Mesothelial cell of epicardium (in vitro differentiated cells): ENCODE measurements at places on chromosomes 16 and 17. TPM values are rescaled to one million over a fixed set of nuclear protein-coding genes. Genes with fewer than 3 reads are reported as not detected.

DNA sequence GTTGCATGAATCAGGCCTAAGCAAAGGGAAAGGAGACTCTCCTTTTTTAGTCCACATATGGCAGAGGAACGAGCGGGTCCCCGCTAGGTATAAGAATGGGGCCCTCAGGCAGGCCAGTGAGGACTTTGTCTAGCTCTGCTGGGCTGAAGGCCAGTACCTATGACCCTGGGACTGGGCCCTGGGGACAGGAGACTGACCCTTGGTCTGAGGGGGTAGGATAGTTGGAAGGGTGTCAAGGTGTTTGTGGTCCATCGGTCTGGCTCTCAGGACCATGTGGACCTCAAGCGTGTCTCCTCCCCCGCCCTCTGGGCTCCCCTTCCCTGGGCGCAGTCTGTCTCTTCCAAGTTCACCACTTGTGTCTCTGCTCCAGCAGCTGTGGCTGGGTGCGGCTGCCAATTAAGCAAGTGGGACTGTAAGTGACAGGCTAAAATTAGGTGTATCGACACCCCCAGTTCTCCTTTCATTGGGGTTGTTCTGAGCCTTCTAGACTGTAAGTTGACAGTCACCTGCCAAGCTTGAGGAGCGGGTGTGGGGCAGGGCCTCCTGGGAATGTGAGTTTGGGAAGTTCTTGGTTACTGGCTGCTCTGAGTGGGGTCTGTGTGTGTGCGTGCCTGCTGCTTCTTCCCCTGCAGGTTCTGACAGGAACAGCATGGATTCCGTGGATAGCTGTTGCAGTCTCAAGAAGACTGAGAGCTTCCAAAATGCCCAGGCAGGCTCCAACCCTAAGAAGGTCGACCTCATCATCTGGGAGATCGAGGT lies 24.5 kb downstream of the AKAP1 start:
- no peak for DNase-seq
- H3K36me3 ChIP-seq, result peaks cover 16% of the 10 kb centered on the region
- no peak overlapping the region for H3K4me3 ChIP-seq
- H3K4me1 ChIP-seq, result peaks cover 13% of the 10 kb centered on the region
- H3K27me3 ChIP-seq, result no peaks in the 10 kb centered on the region
- no peak overlapping the region for H3K27ac ChIP-seq

Gene RNF222
- not detected in 3 replicates for total RNA-seq

DNA sequence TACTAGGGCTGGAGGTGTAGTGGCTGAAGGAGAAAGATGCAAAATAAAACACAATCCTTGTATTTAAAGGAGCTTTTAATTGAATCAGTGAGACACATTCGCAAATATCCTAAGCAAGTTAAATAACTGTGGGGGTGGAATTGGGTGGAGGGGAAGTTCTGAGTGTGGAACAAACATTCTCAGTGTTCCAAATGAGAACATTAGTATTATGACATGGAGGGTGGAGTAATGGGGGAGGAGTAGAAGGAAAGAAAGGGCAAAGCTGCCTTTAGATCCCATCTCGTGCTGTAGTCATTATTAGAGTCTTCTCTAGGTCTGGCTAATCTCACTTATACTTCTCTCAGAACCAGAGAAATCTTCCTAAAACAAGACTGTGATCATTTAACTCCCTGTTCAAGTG lies 169.7 kb downstream of the ANKFN1 start:
- DNase-seq, result no peak
- H3K36me3 ChIP-seq, result no peaks in the 10 kb centered on the region
- peaks cover 55% of the 10 kb centered on the region for H3K27me3 ChIP-seq
- H3K4me3 ChIP-seq, result no peak overlapping the region
- no peak overlapping the region for H3K27ac ChIP-seq

DNA sequence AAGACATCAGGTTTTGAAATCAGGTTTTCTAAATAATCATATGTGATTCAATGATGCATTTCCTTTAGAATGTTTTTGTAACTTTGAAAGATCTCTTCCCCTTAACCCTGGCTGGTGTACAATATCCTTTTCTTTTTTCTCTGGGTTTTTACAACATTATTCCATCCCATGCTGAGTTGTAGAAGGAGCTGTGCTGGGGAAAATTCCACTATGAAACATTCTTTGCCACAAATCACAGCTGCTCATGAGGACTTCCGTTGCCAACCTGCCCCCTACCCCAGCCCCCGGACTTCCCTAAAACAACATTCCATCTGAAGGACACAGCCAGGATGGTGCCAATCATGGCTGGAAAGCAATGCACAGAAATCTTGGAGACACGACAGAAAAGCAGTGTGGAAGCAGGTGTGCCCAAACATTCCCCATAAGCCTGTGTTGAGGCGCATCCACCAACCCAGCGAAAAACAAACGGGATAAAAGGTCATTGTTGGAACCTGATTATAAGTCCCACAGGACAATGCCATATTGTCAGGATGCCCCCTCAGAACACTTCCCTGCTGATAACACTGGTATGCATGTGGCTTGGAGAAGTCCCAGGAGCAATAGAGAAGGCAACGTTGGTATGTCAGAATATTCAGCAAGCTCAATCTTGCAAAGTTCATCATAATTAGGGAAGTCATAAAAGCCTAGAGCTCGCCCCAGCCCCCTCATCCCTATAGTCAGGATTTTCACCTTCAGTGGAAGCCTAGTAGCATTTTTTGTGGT lies 475.0 kb downstream of the HS3ST3B1 start:
- no peaks in the 10 kb centered on the region for H3K27me3 ChIP-seq
- H3K4me1 ChIP-seq, result peaks cover 49% of the 10 kb centered on the region
- H3K27ac ChIP-seq, result peak overlapping the region; percentile 51
- H3K4me3 ChIP-seq, result no peak overlapping the region

Gene PRSS53
- total RNA-seq, result 4.0 to 4.9 TPM (median 4.5 TPM) in 3 replicates

DNA sequence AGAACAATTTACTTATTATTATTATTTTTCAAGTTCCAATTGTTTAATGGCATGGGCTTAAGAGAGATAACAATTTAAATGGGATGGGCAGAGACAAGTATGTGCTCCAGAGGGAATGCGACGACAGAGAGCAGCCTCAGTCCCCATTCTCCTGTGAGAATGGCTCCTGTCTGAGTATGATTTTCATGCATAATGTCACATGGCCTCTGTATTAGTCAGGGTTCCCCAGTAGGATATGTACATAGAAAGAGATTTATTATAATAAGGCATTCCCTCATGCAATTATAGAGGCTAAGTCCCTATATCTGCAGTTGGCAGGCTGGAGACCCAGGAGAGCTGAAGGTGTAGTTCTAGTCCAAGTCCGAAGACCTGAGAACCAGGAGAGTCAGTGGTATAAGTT lies 22.9 kb upstream of the NKD1 start:
- H3K4me3 ChIP-seq, result no peak overlapping the region
- H3K4me1 ChIP-seq, result peaks cover 29% of the 10 kb centered on the region
- no peak for DNase-seq
- H3K27ac ChIP-seq, result no peak overlapping the region

Gene MIEN1
- 35.3 to 35.9 TPM (median 35.3 TPM) in 3 replicates for total RNA-seq

DNA sequence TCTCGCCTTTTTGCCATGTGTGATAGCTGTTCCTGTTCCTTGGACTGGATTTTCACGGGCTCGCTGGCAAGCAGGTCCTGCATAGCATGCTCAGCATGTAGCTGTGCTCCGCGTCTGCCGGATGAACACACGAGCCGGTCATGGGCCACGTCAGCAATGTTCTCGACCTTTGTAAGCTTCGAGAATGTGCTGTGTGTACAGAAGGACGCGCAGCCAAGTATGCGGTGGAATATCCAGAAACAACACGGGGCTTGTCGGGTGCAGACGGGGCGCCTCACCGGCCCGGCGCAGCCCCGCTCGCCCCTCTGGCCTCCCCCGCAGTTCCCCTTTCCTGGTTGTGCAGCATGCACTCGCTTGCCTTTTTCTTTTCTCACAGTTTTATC lies 42.2 kb downstream of the RPTOR start:
- peaks cover 14% of the 10 kb centered on the region for H3K4me1 ChIP-seq
- H3K27me3 ChIP-seq, result no peaks in the 10 kb centered on the region
- no peak for DNase-seq
- no peak overlapping the region for H3K4me3 ChIP-seq
- peaks cover 3% of the 10 kb centered on the region for H3K36me3 ChIP-seq

Gene ST6GALNAC1
- 1.3 to 1.5 TPM (median 1.4 TPM) in 3 replicates for total RNA-seq

Gene RHBDF1
- total RNA-seq, result 73.5 to 81.2 TPM (median 73.5 TPM) in 3 replicates

Gene ZNF624
- total RNA-seq, result 11.3 to 11.7 TPM (median 11.7 TPM) in 3 replicates

Gene OTOP2
- total RNA-seq, result not detected in 3 replicates

DNA sequence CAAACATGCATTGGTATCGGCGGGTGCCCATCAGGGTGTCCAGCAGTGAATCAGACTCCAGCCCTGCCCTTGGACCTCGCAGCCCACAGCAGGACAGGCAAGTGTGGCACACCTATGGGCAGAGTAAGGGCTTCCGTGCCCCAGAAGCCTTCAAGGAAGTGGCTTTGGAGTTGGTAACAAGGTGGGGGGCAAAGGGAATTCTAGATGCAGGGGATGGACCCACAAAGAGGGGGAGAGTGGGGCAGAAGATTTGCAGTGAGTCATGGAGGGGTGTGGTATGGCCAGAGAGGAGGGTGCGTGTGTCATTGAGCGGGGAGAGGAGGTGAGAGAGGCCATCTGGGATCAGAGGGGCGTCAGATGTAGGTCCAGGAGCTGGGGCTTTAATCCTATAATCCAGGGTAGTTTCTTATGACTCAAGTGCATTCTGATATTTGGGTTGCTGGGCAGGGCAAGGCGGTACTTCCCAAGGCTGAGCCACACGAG lies 8.5 kb upstream of the SPNS2 start:
- H3K4me1 ChIP-seq, result peaks cover 16% of the 10 kb centered on the region
- no peak for DNase-seq
- no peaks in the 10 kb centered on the region for H3K36me3 ChIP-seq

- no peak overlapping the region for H3K4me3 ChIP-seq
- H3K36me3 ChIP-seq, result no peaks in the 10 kb centered on the region
- H3K27me3 ChIP-seq, result no peaks in the 10 kb centered on the region
- H3K27ac ChIP-seq, result no peak overlapping the region
- DNase-seq, result no peak
These were observed 198.4 kb upstream of the SOX9 start for GRCh38 chr17:71922439-71922838.

- no peak for DNase-seq
- H3K4me1 ChIP-seq, result peaks cover 11% of the 10 kb centered on the region
- no peaks in the 10 kb centered on the region for H3K27me3 ChIP-seq
- H3K36me3 ChIP-seq, result peaks cover 12% of the 10 kb centered on the region
These were observed 7.2 kb downstream of the TP53I13 start for GRCh38 chr17:29575511-29576213.

Gene RPH3AL
- total RNA-seq, result 13.6 to 16.9 TPM (median 15.4 TPM) in 3 replicates

DNA sequence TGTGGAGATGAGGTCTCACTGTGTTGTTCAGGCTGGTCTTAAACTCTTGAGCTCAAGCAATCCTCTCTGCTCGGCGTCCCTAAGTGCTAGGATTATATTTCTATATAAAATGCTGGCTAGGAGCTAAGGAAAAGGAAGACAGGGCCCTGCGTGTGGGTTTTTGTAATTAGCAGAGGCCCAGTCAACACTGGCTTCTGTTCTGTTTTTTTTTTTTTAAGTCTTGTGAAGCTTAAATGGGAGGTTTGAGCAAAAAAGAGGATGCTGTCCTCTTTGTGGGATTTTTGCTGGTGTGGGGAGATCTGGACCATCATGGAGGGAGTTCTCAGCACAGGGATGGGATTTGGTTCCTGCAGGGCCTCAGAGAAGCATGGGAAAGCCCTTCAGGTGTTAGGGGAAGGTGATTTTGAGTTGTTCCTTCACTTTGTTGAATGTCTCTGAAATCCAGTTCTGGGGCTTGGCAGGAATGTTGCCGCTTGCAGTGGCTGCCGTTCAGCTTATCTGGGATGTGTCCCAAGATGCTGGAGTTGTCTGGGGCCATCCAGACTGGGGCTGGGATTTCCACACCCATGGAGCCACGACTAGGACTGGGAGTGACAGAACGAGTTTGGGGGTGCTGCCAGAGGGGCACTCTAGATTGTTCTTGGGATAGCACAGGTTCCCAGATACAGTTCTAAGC lies 4.2 kb downstream of the PYCARD start:
- DNase-seq, result no peak
- no peak overlapping the region for H3K4me3 ChIP-seq
- peaks cover 29% of the 10 kb centered on the region for H3K36me3 ChIP-seq
- H3K27me3 ChIP-seq, result peaks cover 21% of the 10 kb centered on the region

DNA sequence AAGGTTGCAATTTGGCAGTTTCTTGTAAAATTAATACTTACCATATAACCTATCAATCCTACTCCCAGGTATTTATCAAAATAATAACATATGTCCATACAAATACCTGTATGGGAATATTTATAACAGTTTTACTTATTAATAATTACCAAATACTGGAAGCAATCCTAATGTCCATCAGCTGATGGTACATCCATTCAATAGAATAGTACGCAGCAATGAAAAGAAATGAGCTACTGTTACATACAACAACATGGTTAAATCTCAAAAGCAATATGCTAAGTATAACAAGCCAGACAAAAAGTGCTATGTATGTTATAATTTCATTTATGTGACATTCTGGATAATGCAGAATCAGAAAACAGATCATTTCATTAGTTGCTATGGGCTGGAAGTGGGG lies 1.2 kb downstream of the HYDIN start:
- H3K27me3 ChIP-seq, result peaks cover 21% of the 10 kb centered on the region
- H3K4me3 ChIP-seq, result peak overlapping the region; percentile 72
- DNase-seq, result no peak
- H3K4me1 ChIP-seq, result peaks cover 6% of the 10 kb centered on the region
- peaks cover 1% of the 10 kb centered on the region for H3K36me3 ChIP-seq
- no peak overlapping the region for H3K27ac ChIP-seq

- H3K27ac ChIP-seq, result peak overlapping the region; percentile 86
- H3K27me3 ChIP-seq, result no peaks in the 10 kb centered on the region
- no peak for DNase-seq
- no peaks in the 10 kb centered on the region for H3K36me3 ChIP-seq
These were observed 681 bp downstream of the CALCOCO2 start for GRCh38 chr17:48831549-48831883.

DNA sequence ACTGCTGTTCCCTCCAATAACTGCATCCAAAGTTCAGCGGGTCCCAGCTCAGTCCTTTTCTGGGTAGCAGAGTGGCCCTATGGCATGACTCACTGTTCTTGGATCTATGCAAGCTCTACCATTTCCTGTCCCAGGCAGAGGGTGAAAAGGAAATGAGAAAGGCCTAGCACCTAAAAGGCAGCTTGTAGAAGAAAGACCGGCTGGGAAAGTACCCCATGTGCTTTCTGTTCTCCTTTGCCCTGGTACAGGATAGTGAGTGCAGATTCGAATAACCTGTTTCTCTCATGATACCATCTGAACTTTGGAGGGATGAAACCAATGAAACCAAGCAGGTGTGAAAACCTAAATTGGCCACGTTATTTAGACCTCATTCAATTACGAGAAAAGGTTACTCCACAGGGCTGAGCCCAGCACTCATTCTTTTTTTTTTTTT lies 12.7 kb upstream of the HASPIN start:
- H3K27me3 ChIP-seq, result no peaks in the 10 kb centered on the region
- H3K36me3 ChIP-seq, result peaks cover 10% of the 10 kb centered on the region
- no peaks in the 10 kb centered on the region for H3K4me1 ChIP-seq
- DNase-seq, result no peak
- no peak overlapping the region for H3K4me3 ChIP-seq

GRCh38 chr17:43025290-43025657 lies 243 bp downstream of the RND2 start:
- no peak for DNase-seq
- H3K27me3 ChIP-seq, result no peaks in the 10 kb centered on the region
- peaks cover 18% of the 10 kb centered on the region for H3K4me1 ChIP-seq
- peak overlapping the region; percentile 72 for H3K27ac ChIP-seq
- peak overlapping the region; percentile 77 for H3K4me3 ChIP-seq

Gene C17orf75
- total RNA-seq, result 31.4 to 34.3 TPM (median 32.1 TPM) in 3 replicates

GRCh38 chr16:67311607-67312488 lies 14.7 kb downstream of the KCTD19 start:
- no peak overlapping the region for H3K4me3 ChIP-seq
- peaks cover 12% of the 10 kb centered on the region for H3K4me1 ChIP-seq
- DNase-seq, result no peak
- H3K36me3 ChIP-seq, result no peaks in the 10 kb centered on the region
- peak overlapping the region; percentile 68 for H3K27ac ChIP-seq
